GM12865 (cell line): ENCODE measurements at places on chromosomes 13 and 19.

DNA sequence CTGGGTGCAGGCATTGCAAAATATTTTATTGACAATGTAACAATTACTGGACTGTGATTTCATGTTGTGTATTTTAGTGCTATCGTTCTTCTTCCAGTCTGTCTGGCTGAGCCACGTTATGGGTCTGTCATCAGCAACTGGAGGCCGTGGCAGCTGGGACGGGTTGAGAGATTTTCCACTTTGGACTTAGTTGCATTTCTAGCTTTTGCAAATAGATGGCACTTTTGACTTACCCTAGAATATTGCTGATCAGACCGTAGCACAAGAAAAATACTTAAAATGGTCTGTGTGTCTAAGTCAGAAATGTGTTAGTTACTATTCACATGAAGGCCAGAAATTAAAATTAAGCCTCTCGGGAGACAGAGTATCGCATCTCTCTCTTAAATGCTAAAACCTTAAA is 211.1 kb downstream of the TEX29 start:
- no peak for DNase-seq

DNA sequence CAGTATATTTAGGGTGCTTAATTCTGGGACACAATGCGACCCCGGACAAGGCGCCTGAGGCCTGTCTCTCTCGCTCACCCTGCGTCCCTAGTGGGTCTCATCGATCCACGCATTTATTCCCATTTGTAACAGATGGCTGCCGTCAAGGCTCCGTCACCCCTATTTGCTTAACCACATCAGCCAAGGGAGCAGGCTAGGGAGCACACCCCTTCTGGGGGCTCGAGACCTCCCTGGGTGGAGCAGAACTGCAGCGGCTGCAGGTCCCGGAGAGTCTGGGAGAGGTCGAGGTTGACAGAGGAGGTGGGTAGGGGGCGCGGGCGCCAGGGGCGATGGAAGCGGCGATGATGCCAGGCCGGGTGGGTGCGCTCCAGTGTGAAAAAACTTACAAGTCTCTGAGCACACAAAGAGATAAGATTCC is 507 bp downstream of the ALG5 start:
- peak; percentile 35 for DNase-seq

DNA sequence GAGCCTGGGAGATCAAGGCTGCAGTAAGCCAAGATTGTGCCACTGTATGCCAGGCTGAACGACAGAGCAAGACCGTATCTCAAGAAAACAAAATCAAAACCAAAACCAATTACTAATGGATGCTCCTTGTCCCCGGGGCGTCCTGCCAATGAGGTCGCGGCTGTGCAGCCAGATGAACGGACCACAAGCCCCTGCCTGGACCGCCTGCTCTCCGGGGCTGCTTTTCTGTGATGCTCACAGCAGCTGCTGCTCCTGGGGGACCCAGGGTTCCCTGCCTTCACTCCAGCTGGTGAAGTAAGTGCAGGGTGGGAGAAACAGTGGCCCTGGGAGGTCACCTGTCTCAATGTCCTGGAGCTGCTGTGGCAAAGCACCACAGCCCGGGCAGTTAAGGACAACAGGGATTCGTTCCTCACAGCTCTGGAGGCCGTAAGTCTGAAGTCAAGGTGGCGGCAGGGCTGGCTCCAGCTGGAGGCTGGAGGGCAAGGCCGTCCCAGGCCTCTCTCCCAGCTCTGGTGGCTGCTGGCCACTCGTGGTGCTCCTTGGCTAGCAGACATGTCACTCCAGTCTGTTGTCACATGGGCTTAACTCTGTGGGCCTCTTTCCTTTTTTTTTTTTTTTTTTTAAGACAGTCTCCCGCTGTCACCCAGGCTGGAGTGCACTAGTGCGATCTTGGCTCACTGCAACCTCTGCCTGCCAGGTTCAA is 10.1 kb downstream of the COPE start:
- no peak for DNase-seq

DNA sequence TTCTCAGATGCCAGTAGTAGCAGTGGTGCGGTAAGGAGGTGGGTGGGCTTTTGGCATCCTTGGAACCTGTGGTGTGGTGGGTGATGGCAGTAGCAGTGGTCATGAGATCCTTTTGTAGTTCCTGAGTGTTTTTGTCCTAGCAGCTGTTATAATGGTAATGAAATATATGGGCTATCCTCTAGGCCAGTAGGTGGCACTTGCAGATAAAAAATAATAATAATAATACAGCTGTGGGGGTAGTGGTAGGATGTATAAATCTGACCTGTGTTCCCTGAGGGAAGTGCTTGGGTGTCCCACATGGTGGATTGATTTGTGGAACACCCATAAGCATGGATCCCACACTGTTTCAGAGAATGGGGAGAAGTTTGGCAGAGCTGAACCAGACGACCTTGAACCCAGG is 334.0 kb downstream of the SLITRK5 start:
- DNase-seq = no peak

GRCh38 chr19:58395979-58396627 is 647 bp downstream of the RNF225 start:
- no peak for DNase-seq

DNA sequence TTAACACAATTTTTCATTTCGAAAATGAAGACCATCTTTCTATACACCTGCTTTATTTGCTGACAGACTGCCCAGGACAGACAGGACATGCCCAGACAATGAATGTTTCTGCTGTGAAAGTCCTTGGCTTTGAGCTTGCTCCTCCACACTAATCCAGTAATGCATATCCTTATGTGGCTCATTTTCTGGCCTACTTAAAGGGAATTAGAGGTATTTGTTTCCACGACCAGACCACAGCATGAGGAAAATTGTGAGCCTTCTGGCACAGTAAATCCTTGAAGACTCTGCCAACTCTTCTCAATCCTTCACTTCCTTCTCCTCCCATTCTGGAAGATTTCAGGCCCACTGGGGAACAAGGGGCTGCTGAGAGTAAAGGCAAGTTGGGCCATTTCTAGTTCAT is 25.7 kb downstream of the CCDC70 start:
- no peak for DNase-seq

- no peak for DNase-seq
Observed at GRCh38 chr19:31303262-31303815, 45.9 kb downstream of the TSHZ3 start.

DNA sequence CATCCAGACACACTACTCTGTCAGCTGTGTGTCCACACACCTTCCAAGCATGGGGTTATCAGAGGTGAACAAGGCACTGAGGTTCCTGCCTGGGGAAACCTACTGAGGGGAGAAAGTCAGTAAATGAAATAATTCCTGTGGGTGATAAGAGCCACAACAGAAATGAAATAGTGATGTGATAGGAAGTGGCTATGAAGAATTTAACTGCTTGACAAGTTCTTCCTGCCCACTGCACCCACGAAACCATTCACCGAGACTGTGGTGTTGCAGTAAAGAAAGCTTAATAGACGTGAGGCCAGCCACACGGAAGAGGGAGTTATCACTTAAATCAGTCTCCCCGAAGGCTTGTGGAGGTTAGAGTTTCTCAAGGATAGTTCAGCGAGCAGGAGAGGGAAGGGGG is 353.1 kb downstream of the UQCRFS1 start:
- peak; percentile 48 for DNase-seq

GRCh38 chr13:99922631-99923404 is 48.7 kb downstream of the ZIC5 start:
- DNase-seq = no peak

GRCh38 chr19:50333737-50334617 is 4.8 kb upstream of the KCNC3 start:
- peak; percentile 87 for DNase-seq

GRCh38 chr13:90293793-90294361 is 1053.6 kb upstream of the MIR17HG start:
- no peak for DNase-seq

- DNase-seq = no peak
Observed at GRCh38 chr13:25242956-25243355, 44.3 kb downstream of the MTMR6 start.

DNA sequence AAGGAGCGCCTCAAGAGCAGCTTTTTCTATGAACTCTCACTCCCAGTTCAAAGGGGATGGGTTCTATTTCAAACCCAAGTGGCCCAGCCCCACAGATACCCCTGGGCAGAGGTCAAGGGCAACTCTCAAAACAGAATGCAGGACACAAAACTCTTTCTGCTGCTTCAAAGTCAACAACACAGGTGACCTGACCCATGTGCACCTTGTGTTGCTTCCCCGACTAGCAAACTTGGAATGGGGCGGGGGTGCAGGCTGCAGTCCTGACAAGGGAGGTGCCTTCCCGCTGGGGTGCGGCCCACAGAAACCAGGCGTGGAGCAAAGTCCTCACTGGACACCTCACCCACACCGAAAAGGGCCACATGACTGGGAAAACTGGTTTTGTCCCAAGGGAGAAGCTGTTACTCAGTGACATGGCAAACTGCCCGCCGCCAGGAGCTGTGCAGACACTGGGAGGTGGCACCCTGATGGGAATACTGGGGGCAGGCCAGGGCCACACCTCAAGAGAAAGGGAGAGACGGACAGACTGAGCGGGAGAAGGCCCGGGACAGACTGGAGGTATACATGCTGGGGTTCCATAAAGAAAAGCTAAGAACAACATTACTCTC is 17.4 kb downstream of the ZC3H4 start:
- DNase-seq = no peak

GRCh38 chr13:23020246-23020843 is 160.4 kb upstream of the SGCG start:
- peak; percentile 74 for DNase-seq

DNA sequence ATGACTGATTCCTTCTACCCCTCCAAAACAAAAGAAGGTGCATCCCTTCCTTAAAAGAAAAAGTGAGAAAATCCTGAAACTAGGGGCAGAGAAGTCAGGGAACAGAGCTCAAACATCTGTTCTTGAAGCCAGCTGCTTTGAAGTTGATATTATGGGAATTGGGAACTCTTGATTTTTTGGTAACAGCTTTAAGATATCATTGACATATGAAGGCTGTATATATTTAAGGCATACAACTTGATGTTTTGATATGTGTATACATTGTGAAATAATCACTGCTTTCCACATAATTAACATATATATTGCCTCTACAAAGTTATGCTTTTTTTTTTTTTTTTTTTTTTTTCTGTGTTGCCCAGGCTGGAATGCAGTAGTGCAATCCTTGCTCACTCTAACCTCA is 117.1 kb downstream of the AKAP11 start:
- no peak for DNase-seq

DNA sequence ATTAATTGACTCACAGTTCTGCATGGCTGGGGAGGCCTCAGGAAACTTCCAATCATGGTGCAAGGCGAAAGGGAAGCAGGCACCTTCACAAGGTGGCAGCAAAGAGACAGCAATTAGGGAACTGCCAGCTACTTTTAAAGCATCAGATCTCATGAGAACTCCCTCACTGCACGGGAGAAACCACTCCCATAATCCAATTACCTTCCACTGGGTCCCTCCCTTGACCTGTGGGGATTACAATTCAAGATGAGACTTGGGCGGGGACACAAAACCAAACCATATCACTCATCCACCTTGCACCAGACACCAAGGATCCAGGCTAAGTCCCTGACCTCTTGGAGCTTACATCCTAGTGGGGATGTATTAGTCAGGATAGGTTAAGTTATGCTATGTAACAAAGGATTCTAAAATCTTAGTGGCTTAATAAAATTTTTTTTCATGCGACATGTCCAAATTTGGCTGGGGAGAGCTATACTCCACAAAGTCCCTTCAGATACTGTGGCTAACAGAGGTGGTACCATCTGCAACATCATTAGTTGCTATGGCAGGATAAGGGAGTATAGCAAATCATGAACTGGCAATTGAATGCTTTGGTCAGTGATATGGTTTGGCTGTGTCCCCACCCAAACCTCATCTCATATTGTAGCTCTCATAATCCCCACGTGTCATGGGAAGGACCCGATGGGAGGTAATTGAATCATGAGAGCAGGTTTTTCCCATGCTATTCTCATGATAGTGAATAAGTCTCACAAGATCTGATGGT is 8.3 kb upstream of the FAM187B start:
- DNase-seq = peak; percentile 36

GRCh38 chr13:94679614-94680013 is 32.7 kb downstream of the SOX21 start:
- no peak for DNase-seq

- no peak for DNase-seq
Observed at GRCh38 chr19:17504030-17504429, 7.4 kb upstream of the PGLS start.

- DNase-seq = no peak
Observed at GRCh38 chr13:113860665-113861432, 3.0 kb downstream of the GAS6 start.

GRCh38 chr13:94093652-94094315 is 385.7 kb downstream of the DCT start:
- DNase-seq = no peak

DNA sequence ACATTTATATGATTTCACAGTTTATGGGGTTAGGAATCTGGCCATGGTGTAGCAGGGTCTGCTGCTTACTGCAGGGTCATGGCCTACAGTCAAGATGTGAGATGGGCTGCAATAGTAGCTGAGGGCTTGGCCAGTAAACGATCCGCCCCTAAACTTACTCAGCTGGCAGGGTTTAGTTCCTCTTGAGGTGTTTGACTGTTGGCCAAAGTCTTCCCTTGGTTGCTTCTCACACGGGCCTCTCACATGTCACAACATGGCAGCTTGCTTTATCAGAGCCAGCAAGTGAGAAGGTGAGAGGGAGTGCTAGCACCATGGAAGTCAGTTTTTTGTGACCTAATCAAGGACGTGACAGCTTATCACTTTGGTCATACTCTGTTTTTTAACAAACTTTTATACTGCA is 77.1 kb downstream of the DNAJC3 start:
- no peak for DNase-seq

DNA sequence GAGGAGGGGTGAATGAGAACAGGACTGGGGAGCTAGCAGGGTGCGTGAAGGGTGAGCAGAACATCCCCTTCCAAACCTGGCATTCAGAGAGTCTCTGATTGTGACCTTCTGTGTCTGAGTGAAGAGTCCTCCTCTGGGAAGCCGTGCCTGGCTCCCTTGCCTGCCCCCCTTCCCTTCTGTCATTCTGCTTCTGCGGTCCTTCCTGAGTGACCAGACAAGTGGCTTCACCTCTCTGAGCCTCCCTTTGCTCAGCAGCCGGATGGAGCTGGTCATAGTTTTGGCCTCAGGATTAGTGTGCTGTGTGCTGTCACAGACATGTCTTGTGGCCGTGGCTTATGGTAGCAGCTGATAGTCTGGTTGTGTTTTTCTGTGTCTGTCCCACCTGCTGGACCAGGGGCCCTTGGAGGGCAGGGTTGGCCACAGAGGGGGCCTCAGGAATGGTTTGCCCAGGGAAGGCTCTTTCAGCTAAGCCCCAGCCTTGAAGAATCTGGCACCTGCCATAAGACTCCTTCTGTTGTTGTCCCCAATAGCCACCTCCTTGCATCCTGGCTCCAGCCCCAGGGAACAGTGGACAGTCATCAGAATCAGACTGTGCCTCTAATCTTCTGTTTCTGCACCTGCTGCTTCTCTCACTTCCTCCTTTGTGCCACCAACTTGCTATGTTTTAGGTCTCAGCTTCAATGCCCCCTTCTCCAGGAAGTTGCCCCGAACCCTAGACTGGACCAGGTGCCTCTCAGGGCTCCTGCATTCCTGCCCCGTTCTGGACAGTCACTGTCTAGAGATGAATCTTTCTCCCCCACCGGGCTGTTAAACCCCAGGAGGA is 5.9 kb downstream of the CLPTM1 start:
- peak; percentile 38 for DNase-seq
